ENCODE measurements at places on chromosomes 5 and 9. TPM values are rescaled to one million over a fixed set of nuclear protein-coding genes. Genes with fewer than 3 reads are reported as not detected.

DNA sequence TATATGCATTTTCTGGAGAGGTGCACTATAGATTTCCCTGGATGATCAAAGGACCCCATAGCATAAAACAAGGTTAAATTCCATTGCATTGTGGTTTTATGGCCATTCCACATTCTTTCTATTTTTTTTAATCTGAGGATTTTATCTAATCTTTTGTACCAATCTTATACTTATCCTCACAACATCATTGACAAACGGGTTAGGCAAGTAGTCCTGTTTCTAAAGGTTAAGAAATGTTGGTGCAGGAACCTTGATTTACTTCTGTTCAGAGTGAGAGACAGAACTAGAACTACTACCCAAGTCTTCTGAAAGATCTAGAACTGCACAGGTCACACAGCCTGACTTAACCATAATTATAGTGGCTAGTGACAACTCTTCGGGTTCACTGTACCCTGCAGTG lies 5.7 kb upstream of the DAB2 start:
- H3K4me1 ChIP-seq = no peaks in the 10 kb centered on the region
- no peak for DNase-seq
- H3K4me3 ChIP-seq = no peak overlapping the region
- H3K36me3 ChIP-seq = no peaks in the 10 kb centered on the region
- peaks cover 24% of the 10 kb centered on the region for H3K27me3 ChIP-seq
- H3K27ac ChIP-seq = no peak overlapping the region

RANBP3L gene
- total RNA-seq = not detected

NPM1 gene
- 1,050 TPM for total RNA-seq

DNA sequence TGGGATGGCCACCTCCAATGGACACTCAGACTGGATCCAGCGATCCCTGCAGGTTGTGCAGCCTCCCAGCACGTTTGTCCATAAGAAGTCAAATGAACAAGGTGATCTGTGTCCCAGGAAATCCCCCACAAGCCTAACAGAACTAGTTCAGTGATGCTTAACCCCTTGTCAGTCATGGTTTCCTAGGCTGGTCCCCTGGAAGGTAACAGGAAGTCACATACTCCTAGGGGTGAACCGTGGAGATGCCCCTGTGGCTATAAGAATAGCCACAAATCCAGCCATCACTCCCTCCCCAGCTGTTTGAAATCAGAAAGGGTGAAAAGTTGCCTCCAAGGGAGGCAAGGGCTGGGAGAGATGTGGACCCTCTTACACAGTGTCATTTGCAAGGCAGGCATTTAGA lies 22.5 kb downstream of the PAX5 start:
- no peaks in the 10 kb centered on the region for H3K36me3 ChIP-seq
- DNase-seq = no peak
- H3K4me1 ChIP-seq = no peaks in the 10 kb centered on the region
- peaks cover 46% of the 10 kb centered on the region for H3K27me3 ChIP-seq
- H3K27ac ChIP-seq = no peak overlapping the region

GPR21 gene
- total RNA-seq = 1.3 TPM

RANBP17 gene
- total RNA-seq = not detected

DNA sequence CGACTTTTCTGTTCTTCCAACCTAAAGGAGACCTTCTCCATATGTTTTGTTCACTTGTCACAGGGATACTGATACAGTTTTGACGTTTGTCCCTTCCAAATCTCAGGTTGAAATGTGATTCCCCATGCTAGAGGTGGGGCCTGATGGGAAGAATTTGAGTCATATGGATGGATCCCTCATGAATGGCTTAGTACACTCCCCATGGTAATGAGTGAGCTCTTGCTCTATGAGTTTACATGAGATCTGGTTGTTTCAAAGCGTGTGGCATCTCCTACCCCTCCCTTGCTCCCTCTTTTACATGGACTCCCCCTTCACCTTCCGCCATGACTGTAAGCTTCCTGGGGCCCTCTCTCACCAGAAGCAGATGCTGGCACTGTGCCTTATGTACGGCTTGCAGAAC lies 6.9 kb downstream of the PIP5K1B start:
- H3K4me1 ChIP-seq = no peaks in the 10 kb centered on the region
- H3K27ac ChIP-seq = no peak overlapping the region
- no peak overlapping the region for H3K4me3 ChIP-seq
- DNase-seq = no peak
- peaks cover 56% of the 10 kb centered on the region for H3K27me3 ChIP-seq

SLC6A19 gene
- not detected for total RNA-seq
